ENCODE measurements at places on chromosomes 16 and 17.

DNA sequence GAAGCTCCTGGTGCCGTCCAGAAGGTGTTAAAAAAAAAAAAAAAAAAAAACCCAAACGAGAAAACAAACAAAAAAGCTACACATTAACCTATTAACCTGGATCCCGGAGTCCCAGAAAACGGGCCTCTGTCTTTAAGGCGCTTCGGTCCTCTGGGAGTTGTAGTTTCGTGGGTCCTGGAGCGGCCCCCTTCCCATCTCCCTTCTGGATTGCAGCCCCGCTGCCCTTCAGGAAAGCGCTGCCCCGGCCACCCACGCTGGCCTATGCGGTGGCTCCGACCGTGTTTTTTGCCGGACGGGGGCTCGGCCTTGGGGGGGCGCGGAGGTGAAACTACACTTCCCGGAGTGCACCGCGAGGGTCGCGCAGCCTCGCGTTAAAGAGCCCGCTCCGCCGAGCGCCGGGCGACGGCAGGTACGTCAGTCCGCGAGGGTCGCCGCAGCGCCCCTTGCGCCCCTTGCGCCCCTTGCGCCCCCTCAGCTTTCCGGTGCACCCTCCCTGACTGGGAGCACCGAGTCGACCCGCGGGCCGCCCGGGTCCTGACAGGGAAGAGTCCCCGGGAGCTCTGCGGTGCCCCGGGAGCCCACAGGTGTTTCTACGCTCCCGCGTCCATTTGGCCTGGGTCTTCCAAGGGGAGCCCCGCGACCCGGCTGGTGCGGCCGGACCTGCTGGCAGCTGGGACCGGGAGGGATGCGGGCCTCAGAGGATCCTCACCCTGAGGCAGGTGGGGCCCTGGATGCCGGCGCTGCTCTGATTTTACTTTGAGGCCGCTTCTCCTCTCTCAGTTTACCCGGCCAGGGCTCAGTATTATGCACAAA lies at the start of gene FCSK:
Gene FCSK (plus strand): TSS at position 374 of the 813 bp plus-strand sequence. CDS start 8,596 bp downstream, outside the sequence.
- peak; percentile 71 for DNase-seq

DNA sequence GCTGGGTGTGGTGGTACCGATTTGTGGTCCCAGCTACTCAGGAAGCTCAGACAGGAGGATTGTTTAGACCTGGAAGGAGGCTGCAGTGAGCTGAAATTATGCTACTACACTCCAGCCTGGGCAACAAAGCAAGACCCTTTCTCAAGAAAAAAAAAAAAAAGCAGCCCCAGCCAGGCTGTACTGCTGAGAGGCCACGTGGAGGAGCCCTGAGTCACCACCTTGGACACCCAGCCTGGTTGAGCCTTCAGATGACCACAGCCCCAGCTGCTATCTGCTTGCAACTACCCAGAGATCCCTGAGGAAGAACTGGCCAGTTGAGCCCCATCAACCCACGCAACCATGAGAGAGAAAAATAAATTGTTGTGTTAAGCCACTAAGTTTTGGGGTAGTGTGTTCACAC lies 23.6 kb upstream of the GPRC5C start:
- DNase-seq: no peak

DNA sequence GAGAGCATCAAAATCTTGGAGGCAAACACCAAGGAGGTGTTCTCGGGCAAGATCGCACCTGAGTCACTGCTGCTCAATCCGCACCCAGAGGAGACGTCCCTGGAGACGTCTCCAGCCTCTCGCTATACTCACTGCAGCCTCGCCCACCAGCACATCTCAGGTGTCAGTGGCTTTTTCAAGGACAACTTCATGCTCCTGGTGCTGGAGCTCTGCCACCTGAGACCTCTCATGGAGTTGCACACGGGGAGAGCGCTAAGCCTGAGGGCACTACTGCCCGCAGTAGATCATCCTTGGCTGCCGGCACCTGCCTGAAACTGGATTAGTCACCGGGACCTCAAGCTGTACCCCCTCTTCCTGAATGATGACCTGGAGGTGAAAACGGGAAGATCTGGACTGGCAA lies 2.6 kb upstream of the MBTPS1 start:
- DNase-seq: no peak

GRCh38 chr17:55768936-55769624 lies 18.2 kb downstream of the PCTP start:
- no peak for DNase-seq

DNA sequence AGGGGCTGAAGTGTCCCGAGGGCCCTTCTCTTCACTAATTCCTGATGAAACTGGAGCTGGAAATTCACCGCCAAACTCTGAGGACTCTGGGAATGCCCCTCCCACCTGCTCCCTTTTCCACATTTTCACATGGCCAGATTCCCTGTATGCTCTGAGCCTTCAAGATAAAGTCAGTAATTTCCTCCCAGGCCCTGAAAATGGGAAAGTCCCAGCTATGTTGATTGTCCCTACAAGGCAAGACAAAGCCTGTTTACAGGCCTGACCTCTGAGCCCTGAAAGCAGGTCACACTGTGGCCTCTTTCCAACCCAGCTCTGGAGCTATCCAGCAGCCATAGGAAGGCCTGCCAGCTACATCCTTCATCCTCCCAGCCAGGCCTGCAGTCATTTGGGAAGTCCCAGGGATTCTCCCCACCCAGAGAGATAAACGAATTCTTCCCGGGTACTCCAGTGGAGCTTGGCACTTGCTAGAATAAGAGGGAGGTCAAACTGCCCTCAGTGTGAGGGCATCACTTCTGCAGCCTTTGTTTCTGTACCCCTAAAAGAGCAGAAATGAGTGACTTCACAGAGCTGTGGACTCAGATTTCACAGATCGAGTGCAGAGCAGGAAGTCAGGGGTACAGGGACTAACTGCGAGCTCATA lies 19.6 kb upstream of the CCL2 start:
- no peak for DNase-seq

GRCh38 chr16:64051824-64052223 lies 1070.0 kb downstream of the CDH11 start:
- DNase-seq: no peak

- no peak for DNase-seq
Measured at GRCh38 chr17:56847106-56847505, 13.2 kb downstream of the DGKE start.

- DNase-seq: no peak
Measured at GRCh38 chr16:82364690-82365089, 194.7 kb upstream of the MPHOSPH6 start.

DNA sequence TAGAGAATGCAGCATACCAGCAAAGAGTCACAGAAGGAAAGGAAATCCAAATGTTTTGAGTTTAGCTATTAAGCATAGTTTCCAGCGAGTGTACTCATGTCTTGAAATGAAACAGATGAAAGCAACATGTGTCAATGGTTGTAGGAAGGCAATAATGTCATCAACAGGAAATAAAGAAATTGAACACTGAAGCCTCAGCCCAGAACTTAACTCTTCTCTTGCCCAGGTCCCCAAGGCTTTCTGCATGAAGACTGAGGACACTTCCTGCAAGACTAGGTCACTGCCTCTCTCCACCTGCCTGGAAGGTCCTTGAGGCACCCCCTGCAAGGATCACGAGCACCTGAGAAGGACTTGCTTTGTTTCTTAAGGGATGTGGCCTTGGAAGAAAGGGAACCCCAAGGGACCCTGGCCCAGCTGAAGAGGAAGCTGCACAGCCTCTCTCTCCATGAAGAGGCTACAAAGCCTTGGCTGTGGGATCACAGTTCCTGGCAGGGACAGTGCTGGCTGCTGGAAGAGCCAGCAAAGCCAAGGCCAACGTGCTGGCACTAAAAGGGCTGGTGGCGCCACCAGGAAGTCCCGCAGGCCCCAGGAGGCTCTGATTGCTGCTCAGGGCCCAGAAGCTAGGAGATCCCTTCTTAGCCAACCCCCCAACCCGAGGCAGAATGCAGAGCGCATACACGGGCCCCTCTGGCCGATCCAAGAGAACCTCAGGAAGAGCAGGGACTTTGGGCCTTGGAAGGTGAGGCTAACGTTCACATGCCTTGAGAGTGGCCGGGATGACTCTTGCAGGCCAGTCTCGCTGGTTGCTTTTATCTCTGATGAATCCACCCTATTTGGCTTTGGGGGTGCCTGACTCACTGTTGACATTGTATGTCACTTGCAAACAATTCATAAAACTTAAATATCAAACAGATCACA lies 23.4 kb upstream of the AXIN2 start:
- no peak for DNase-seq

- no peak for DNase-seq
Measured at GRCh38 chr17:73354423-73355284, 42.9 kb upstream of the CDC42EP4 start.

DNA sequence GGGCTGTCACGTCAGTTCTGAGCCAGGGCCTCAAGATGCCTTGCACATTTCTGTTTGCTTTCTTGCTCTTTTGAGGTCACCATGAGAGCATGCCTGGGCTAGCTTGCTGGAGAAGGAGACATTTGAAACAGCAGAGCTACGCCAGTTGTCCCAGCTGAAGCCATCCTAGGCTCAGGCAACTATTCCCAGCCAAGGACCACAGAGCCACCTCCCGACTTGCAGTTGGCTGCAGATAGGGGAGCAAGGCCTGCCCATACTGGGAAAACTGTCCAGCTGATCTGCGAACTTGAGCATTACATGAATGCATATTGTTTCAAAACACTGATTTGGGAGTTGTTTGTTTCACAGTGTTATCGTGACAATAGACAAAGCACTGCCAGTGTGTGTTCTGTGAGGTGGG lies 340.8 kb downstream of the XYLT1 start:
- no peak for DNase-seq

- peak; percentile 79 for DNase-seq
Measured at GRCh38 chr17:39769974-39770587, 32.3 kb downstream of the GRB7 start.

DNA sequence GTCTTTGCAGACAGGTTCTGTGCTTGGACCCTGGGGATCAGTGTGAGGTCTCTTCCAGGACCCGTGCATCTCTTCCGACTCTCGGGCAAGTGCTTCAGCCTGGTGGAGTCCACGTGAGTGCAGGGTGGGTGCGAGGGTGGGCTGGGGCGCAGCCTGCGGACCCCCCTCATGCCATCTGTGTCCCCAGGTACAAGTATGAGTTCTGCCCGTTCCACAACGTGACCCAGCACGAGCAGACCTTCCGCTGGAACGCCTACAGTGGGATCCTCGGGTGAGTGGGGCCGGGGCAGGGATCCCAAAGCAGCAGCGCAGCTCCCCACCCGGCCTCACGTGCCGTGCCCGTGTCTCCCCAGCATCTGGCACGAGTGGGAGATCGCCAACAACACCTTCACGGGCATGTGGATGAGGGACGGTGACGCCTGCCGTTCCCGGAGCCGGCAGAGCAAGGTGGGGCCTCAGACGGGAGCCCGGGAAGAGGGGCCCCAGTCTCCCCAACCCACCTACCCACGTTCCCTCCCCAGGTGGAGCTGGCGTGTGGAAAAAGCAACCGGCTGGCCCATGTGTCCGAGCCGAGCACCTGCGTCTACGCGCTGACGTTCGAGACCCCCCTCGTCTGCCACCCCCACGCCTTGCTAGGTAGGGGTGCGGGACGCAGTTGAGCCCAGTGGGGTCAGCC lies 10.1 kb downstream of the GNPTG start:
- no peak for DNase-seq

- no peak for DNase-seq
Measured at GRCh38 chr16:85955566-85955965, 56.6 kb downstream of the IRF8 start.

- DNase-seq: no peak
Measured at GRCh38 chr17:43713494-43714162, 45.0 kb downstream of the SOST start.

GRCh38 chr16:87956365-87957231 lies 5.4 kb downstream of the BANP start:
- peak; percentile 83 for DNase-seq

DNA sequence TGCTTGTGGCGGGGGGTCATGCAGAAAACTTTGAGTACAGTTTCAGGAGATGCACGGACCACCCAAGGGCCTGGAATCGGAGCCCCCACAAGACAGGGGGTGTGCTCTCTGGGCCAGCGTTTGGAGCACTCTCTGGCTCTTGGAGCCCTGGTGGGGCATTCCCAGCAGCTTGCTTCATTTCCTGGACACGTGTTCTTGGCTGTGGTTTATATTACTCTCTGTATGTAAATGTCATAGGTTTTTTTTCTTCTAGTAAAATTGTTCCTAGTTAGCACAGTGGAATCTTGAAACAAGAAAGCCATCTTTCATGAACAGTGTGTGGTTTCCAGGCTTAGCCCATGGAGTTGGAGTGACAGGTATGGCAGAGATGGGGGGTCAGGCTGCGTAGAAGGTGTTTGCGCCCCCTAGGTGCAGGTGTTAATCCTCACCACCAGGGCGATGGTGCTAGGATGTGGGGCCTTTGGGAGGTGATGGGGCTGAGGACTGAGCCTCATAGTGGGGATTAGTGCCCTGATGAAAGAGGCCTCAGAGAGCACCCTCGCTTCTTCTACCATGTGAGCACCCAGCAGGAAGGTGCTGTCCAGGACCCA lies 79.8 kb downstream of the JPH3 start:
- no peak for DNase-seq

DNA sequence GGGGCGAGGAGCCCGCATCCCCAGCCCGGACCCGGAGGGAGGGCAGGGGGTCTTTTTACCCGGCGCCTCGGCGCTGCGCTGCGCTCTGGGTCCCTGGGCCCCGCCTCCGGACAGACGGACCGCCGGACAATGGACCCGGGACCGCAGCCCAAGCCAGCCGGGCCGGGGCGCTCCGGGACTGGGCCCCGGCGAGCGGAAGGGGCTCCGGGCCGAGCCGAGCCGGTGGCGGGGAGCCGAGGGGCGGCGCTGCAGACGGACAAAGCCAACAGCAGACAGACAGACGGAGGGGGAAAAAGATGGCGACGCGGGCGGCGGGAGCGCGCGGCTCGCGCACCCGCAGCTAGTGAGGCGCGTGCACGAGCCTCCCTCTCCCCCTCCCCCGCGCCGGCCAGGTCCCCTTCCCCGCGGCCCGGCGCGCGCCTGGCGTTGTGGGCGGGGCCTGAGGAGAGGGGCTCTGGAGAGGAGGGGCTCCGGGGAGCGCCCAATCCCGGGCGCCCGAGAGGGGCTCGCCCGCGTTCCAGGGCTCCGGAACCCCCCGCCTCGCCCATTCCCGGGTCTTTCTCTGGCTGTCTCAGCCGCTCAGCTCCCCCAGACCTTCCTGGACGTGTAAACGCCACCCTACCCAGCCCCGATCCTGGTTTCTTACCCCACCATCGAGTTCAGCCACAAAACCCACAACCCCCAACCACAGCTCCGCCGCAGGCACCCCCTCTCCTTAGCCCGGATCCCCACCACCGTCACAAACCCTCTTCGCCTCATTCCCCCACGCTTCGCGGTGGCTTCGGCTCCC lies at the start of gene ZNF821:
Gene ZNF821 (minus strand): TSS at position 334 of the 790 bp plus-strand sequence. CDS start 4,236 bp downstream, outside the sequence.
- DNase-seq: peak; percentile 83

GRCh38 chr17:66714046-66715023 lies 120.6 kb upstream of the CACNG5 start:
- DNase-seq: no peak

- DNase-seq: no peak
Measured at GRCh38 chr16:9556949-9557665, 465.7 kb downstream of the HAPSTR1 start.

DNA sequence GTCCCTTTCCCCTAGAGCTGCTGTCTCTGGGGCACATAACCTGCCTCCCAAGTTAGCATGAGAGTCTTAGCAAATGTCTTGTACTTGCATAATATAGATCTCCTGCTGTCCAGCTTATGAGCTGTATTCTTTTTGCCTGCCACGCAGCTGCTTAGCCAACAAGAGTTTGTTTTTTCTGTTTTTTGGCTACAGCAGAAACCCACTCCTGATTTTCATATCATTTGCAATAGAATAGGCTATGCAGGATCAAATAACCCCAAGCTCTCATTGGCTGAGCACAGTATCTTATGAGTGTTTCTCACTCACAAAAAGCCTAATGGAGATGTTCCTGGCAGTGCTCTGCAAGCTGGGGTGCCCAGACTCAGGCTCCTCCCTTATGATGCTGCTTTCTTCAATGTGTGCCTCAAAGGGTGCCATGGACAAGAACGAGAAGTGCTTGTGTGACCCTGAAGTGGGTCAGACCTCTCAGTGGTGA lies 23.1 kb downstream of the B9D1 start:
- no peak for DNase-seq

Data from CD4-positive, alpha-beta T cell treated with Interleukin-17A for 1 hour (primary cell).